AML-193 (cell line): ENCODE measurements at places on chromosomes 6 and 20.

DNA sequence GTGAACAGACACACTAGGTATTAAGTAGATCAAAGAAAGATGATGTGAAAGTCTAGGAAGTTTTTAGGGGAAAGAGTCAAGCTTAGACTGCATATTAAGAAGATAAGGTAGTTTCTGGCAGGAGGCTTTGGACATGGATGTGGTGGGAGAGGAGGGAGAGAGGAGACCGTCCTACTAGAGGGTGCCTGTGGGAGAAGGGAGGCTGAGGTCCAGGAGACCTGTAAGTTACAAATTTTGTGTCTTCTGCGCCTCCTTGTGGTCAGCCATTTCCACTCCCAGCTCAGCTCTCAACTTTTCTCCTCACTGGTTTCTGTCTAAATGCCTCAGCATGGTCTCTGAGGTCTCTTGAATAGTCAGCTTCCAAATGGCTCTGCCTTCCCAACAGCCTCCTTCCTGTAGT lies 193.5 kb downstream of the UNC5CL start:
- DNase-seq, result peak; percentile 56

DNA sequence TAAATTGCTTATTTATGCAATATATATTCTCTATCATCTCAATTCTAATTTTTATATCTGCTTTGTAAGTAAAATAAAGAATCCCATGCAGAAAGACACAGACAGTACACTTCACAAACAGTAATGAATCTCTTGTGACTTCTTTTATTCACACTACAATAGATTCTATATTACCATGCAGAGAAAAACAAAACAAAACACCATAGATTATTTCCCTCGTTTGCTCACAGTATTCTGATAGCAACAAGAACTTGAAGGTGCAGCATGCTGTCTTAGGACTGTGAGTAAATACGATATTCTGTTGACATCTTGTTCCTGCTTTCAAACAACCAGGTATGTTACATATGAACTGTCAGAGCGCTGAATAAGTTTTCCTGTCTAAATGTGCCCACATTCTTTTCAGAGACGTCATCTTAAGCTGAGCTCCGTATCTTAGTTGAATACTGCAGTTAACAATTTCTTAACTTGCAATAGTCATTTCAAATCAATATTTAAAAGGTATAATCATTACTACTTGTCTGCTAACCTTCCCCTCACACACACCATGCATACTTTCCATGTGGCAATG lies 140.1 kb downstream of the BTBD9 start:
- DNase-seq, result no peak

DNA sequence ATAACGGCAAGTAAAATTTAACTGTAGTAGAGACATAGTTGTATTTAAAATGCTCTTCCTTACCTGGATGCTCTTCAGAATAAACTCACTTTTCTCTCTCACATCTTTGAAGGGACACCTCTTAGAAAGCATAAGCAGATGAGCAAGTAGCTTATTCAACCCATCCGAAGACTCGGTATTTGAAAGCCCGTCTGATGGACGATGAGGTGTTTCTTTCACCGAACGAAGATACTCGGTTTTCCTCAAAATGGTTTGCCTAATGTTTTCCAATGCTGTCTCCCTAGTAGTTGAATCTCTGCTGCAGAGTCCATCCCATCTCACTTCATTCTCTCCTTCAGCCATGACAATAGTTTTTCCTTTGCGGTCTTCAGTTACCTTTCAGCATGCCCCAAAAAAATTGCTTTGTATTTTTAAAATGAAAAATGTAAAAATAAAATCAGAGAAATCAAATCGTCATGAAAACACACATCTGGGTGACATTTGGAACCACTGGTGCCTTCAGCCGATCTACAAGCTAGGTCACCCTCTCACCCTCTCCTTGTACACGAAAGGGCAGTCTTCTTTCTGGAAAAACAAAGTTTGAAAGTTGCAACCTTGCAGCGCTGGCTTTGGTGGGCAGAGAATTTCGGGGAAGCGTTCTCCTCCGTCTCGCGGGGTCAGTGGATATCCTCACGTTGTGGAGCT lies 772 bp downstream of the SESN1 start:
- peak; percentile 16 for DNase-seq

DNA sequence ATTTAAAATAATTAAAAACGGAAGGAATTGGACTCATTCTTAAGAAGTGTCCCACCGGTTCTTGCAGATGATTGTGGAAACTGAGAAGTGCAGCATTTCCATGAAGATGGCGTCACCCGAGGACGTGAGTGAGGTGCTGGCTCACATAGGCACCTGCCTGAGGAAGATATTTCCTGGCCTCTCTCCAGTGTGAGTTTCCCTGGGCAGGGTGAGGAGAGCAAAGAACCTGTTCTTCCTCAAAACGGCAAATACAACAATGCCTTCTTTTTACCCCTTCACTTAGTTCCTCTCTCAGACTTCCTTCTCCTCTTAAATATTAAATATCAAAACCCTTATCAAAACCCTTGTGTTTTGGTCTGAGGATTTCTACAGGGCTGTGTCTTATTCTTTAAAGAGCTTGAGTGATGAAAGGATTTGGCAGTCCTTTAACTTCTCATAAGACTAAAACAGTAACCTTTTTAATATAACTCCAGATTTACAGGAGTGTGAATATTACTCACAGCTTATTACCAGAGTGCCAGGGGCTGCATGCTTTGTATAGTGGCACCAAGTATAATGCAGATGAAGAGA lies 156.3 kb downstream of the CARMIL1 start:
- no peak for DNase-seq

GRCh38 chr6:24494821-24495795 lies at the start of gene ALDH5A1:
Gene ALDH5A1 (plus strand): TSS chr6:24494969. CDS start chr6:24494997, 28 bp downstream.
- DNase-seq, result peak; percentile 78

- no peak for DNase-seq
Measured at GRCh38 chr20:38806855-38807655, 1.6 kb downstream of the PPP1R16B start.

GRCh38 chr20:33606118-33606771 lies 55.9 kb upstream of the C20orf144 start:
- DNase-seq, result no peak

GRCh38 chr20:13800728-13801134 lies 15.9 kb downstream of the NDUFAF5 start:
- no peak for DNase-seq

DNA sequence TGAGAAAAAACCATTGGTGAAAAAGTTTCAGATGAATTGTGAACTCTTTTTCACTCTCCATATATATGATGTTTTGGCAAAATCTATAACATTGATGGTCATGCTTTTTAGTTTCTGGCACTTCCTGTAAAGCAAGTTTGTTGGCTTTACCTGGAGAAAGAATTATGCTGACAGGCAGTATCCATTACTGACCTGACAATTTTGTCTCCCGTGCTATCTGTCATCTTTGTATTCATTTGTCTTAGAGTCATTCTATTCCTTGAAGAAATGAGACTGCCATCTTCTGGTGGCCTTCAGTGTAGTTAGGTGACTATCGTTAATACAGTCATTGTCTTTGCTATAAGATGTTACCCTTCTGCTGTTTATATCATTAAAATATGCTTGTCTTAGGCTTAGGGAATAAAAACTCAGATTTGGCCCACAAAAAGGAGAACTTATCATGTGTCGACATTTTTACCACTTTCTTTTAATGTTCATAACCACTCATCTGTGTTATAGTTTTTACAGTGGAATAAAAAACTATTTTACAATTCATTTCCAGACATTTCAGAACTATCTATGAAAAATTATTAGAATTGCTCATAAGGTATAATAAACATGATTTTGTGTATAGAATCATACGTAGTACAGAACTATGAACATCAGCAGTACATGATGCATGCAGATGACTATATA lies 707.0 kb downstream of the EPM2A start:
- peak; percentile 62 for DNase-seq

DNA sequence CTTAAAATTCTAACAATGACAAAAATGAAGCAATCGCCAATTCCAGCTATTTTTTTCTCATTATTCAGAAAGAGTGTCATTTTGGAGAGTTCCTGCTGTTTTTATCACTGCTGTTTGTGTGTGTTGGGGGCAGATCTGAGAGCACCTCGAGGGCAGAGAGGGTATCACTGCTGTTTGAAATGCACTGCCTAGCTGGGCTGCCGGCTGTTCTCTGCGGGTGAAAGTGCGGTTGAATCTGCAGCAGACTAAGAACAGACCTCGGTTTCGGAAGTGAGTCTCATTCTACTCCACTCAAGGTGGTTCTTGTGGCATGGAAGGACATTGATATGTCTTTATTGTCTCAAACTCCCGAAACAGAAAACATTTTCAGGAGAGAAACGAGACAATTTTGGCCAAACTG lies 18.3 kb downstream of the INSM1 start:
- no peak for DNase-seq

DNA sequence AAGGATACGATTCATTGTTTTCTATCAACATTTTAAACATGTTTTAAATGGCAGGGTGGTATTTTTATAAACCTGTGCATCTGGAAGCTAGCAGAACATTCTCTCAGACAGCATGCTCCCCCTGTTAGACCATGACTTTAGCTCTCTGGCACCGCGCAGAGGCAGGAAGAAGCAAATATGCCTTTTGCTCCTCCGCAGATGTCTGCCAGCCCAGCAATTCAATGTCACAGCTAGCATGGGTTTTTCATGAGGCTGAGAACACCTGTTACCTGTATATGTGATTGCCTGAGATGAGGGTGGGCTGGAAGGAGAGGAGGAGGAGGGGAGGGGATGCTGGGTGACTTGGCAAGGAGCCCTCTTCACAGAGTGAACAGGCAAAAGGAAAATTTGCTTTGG lies 6.7 kb downstream of the MTCH1 start:
- DNase-seq, result no peak
